ENCODE measurements at places on chromosomes 3 and 15. TPM values are rescaled to one million over a fixed set of nuclear protein-coding genes. Genes with fewer than 3 reads are reported as not detected.

Gene ACVR2B
- total RNA-seq, result 8.5 TPM

Gene PCLAF
- 3.5 TPM for total RNA-seq

GRCh38 chr15:90761629-90762028, 44.5 kb downstream of the BLM start:
- no peaks in the 10 kb centered on the region for H3K27me3 ChIP-seq
- no peaks in the 10 kb centered on the region for H3K36me3 ChIP-seq
- H3K4me1 ChIP-seq, result no peaks in the 10 kb centered on the region
- no peak overlapping the region for H3K4me3 ChIP-seq
- DNase-seq, result no peak

DNA sequence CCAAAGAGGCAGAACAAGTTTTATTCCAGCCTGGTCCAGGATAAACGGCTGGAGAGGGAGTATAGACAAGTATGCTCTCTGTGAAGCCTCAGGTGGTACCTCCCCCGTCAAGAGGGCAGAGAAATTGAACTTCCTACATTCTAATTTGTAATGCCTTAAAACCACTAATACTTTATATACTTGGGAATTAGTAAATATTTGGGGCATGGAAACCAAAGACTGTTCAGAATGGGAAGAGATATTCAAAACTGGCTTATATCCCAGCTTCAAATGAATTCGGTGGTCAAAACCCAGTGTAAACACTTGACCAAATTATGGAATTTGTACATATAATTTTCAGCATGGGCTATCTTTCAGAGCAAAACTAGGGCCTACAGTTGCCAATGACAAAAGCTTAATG, 122.6 kb downstream of the FBN1 start:
- no peak overlapping the region for H3K27ac ChIP-seq
- H3K27me3 ChIP-seq, result no peaks in the 10 kb centered on the region
- H3K4me1 ChIP-seq, result peaks cover 22% of the 10 kb centered on the region
- DNase-seq, result no peak

DNA sequence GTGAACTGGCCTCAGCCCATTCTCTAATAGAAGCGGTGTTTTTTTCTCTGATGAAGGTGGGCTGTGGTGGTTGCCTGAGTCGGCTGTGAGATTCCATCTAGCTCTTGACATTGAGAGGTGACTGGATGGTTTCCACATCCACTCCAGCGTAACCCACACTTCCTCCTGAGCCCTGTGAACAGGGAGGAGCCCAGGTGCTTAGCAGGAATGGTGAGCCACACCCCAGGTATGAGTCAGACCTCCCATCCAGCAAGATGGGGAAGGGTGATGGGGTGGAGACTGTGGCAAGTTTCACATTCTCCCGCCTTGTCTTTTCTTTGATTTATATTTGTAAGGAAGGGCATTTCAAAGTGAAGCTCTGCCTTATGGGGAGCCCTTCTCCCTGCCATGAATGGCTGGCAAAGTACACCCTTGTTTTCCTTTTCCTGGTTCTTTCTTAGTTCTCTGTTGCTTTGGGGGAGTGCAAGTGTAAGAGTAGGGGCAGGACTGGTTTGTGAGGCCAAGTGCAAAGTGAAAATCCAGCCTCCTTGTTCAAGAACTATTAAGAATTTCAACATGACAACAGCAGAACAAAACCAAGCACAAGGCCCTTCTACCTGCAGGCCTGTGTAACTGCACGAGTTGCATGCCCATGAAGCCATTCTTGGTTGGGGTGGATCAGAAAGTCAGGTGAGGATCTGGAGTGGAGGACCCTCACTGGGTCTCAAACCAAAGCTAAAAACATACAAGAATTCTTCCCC, 4.6 kb upstream of the TPRG1 start:
- H3K4me1 ChIP-seq, result no peaks in the 10 kb centered on the region
- DNase-seq, result peak; percentile 51
- H3K36me3 ChIP-seq, result no peaks in the 10 kb centered on the region
- no peak overlapping the region for H3K27ac ChIP-seq

GRCh38 chr3:181290941-181291340, 301.4 kb upstream of the DNAJC19 start:
- DNase-seq, result no peak
- no peaks in the 10 kb centered on the region for H3K36me3 ChIP-seq
- H3K4me3 ChIP-seq, result no peak overlapping the region
- no peaks in the 10 kb centered on the region for H3K27me3 ChIP-seq

DNA sequence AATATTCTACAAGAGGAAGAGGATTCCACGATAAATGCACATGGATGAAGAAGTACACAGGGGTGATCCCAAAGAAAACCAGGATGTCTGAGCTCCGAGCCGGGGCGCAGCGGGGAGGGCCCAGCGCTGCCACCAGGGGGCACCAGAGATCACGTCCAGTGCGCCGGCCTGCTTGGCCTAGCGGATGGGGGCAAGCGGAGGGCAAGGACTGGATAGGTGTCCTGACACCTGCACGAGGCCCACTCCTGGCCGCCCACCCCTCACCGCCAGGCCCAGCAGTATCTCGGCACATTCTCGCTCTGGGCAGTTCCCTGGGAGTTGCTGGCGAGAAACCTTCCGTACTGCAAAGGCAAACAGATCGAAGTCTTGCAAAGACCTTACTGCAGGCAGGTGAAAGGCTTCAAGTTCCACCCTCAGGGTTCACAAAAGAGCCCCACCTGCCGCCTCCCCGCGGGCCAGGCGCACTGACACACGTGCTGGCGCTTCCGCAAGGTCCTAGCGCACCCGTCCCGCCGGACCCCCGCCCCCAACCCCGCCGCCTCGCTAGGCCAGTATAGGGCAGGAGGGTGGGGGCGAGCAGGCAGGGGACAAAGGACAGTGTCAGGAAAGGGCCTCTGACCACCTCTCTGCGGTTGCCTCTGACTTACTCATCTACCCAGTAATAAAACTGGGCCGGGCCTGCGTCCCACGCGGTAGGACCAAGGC, 3.3 kb downstream of the ANKRD63 start:
- H3K27ac ChIP-seq, result no peak overlapping the region
- peaks cover 21% of the 10 kb centered on the region for H3K4me1 ChIP-seq
- H3K27me3 ChIP-seq, result peaks cover 15% of the 10 kb centered on the region
- no peaks in the 10 kb centered on the region for H3K36me3 ChIP-seq
- H3K4me3 ChIP-seq, result no peak overlapping the region

GRCh38 chr15:90620379-90621067, 90.8 kb downstream of the CRTC3 start:
- DNase-seq, result no peak
- H3K27ac ChIP-seq, result no peak overlapping the region
- peaks cover 23% of the 10 kb centered on the region for H3K4me1 ChIP-seq
- H3K4me3 ChIP-seq, result no peak overlapping the region
- no peaks in the 10 kb centered on the region for H3K27me3 ChIP-seq

DNA sequence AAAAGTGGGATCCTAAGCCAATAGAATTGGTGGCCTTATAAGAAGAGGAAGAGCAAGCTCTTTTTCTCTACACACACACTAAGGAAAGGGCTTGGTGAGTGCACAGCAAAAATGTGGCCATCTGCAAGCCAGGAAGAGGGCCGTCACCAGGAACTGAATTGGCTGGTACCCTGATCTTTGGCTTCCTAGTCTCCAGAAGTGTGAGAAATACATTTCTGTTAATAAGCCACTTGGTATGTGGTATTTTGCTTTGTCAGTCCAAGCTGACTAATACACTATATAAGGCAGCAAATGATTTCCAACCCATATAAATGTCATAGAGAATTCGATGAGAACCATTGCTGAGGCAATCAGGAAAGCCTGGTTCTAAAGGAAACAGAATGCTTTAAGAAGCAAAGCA, 816.3 kb upstream of the SEMA6D start:
- H3K4me1 ChIP-seq, result no peaks in the 10 kb centered on the region
- no peak for DNase-seq
- H3K27me3 ChIP-seq, result no peaks in the 10 kb centered on the region
- no peak overlapping the region for H3K27ac ChIP-seq

Measured in thyroid gland (tissue), 4 donors.